ENCODE measurements at places on chromosomes 6 and 20.

GRCh38 chr6:2033544-2033943, 211.9 kb downstream of the GMDS start:
- no peak for DNase-seq

DNA sequence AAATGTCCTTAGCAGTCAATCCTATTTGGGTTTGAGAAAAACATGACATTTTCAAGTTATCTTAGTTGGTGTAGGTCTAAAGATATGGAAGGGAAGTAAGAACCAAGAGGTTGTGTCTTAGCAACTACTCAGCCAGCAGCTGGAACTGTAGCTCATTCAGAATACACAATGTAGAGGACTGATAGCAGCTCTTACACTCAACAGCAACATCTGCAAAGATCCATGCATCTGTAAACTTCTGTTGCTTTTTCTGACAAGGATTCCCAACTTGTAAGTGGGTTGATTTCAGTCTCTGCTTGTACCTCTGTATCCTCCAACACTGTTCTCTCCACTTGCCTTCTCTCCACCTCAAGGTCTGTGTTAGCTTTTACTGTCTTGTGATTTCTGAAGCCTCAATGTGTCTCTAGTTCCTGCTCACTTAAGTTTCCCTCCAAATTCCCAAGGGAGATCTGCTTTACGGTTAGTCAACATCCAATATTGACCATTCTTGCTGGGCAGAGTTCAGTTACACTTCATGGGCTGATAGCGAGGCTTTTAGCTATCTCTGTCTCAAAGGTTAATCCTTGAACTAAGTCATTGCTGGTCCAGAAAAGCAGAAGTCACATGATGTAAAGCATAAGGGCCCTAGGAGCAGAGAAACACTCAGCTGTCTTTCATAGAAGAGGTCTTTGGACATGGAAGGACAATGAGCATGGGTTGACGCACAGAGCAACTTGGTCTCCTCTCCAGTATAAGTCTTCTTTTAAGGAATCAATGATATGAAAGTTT, 71.6 kb upstream of the LGSN start:
- no peak for DNase-seq

- no peak for DNase-seq
These were observed 31.8 kb upstream of the PLEKHG1 start for GRCh38 chr6:150567823-150568383.

DNA sequence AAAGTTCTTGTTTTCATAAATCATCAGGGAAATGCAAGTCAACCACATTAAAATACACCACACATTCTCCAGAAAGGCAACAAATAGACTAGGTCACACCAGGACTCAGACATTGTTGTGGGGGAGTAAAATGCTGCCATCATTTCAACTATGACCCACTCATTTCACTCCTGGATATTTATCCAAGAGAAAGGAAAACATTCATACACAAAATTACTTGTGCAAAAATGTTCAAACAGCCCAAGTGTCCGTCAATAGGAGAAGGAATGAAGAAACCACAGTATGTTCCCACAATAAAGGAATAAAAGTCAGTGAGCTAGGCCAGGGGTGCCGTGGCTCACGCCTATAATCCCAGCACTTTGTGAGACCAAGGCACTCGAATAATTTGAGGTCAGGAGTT, 81.5 kb upstream of the QKI start:
- no peak for DNase-seq
